ENCODE measurements at places on chromosomes 13 and 19.

DNA sequence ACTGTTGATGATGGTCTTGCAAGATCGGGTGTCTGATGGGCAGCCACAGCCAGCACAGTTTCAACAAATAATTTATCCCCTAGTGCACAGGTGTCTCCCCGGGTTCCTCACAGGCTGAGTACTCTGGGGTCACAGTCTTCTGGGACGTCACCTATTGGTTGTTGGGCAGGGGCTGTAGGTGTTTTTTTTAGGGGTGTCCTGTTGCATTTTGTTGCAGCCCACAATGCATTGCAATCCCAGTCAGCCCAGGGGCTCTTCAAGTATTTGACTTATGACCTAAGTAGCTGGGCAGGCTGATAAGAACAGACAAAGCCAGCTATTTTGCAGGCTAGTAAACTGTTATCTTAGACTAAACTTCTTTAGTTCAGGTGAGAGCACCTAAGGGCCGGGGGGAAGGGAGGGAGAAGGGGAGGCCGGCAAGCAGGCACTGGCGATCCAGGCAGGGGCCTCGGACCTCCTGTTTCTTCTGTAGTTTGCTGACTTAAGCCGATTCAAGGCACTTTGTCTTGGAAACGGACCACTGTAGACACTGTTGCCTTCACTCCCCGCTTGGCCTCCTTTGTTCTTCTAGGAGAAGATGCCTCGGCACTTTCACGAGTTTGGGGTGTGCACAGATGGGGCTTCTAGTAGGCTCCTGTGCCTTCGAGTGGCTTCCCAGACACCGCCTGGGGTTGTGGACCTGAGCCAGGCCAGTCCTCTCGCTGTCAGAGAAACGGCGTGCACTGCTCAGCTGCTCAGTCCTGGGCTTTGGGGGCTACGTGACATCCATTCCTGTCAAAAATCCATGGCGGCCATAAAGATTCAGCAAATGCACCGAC is 33.9 kb upstream of the GRTP1 start:
- no peak for DNase-seq

DNA sequence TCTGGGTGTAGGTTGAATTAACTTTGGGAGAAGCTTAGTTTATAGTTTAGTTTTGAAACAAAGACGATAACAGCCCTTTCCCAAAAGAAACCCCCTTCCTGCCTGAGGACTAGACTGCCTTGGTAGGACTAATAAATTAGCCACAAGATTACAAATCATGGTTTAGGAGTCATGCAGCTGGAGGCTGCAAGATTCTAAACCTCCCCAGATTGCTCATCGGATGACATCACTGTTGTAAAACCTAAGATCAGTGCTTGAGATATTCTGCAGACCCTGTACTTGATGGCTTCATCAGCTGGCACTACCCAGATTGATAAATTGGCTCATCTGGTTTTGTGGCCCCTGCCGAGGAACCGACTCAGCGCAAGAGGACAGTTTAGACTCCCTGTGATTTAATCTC is 35.9 kb upstream of the MPHOSPH8 start:
- no peak for DNase-seq

- DNase-seq, result no peak
Observed at GRCh38 chr19:51075998-51076397, 6.7 kb downstream of the KLK14 start.

GRCh38 chr19:44260695-44261446 is 1.2 kb downstream of the ZNF233 start:
- no peak for DNase-seq

DNA sequence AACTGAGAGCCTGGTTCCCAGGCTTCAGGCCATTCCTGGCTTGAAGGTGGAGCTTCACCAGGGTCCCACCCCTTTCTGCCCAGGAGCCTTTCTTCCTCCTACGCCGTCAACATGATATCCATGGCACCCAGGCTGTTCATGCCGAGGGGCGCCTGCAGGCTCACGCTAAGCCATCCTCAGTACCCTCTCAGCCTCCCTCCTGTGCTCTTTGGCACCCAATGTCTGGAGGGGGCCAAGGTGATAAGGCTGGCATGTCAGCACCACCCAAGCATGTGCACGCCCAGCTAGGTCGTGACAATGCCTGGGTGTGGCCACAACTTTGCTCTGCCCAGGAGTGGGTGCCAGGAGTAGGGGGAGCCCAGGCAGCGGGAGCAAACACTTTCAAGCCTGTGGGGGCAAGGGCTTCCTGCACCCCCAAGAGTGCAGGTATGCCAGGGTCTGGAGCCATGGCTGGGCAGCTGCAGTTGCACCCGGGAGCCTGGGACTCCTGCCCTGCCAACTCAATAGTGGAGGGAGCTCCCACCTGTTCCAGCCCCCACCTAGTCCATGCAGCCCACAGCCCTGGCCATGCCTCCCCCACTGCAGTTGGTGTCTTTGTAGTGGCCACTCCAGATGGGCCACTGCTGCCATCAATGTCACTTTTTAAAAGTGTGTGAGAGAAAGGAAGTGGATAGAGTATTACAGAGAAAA is 219.9 kb downstream of the MAB21L1 start:
- no peak for DNase-seq

DNA sequence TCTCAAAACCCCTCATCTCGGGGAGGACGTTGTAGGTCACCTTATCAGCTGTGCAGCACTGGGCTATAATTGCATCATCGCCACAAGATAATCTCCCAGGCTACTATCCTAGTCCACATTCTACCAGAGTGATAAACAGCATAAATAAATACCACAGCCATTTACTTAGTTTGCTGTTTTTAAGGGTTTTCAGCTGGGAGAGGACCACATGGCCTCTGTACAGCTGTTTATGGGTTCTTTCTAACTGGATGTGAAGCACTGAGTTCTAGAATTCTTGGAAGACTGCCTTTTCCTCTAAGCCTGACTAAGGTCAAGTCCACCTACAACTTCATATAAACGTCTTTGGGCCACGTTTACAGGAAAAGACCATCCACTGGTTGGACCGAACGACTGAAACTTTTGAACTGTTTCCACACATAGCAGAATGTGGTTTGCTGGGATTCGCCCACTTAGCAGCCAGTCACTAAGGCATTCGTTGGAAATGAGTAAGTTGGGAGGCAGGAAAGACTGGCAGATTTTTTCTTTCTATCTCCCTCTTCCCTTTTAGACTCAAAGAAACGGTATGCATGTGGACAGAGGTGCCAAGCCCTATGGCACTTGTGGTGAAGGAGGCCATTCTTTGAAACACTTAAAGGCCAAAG is 752.5 kb upstream of the SGCG start:
- no peak for DNase-seq

GRCh38 chr13:29758531-29759114 is 91.8 kb downstream of the UBL3 start:
- DNase-seq, result peak; percentile 54

DNA sequence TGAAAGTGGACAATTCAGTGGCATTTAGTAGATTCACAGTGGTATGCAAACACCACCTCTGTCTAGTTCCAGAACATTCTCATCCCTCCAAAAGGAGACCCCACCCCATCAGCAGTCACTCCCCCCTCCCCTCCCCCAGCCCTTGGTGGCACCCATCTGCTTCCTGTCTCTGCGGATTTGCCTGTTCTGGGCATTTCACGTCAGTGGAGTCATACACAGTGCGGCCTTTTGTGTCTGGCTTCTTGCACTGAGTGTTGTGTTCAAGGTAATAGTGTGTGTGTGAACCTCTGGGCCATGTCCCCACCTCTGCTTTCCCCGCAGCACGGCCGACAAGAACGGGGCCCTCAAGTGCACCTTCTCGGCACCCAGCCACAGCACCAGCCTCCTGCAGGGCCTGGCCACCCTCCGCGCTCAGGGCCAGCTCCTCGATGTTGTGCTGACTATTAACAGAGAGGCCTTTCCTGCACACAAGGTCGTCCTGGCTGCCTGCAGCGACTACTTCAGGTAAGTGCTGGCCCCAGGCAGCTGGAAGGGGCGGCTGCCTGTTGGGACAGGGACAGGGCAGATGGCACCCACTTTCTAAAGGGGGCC is 19.4 kb upstream of the CRTC1 start:
- DNase-seq, result no peak

- DNase-seq, result no peak
Observed at GRCh38 chr13:24687611-24688010, 7.4 kb downstream of the ATP12A start.

GRCh38 chr13:112635323-112635722 is 47.4 kb upstream of the TUBGCP3 start:
- DNase-seq, result no peak

DNA sequence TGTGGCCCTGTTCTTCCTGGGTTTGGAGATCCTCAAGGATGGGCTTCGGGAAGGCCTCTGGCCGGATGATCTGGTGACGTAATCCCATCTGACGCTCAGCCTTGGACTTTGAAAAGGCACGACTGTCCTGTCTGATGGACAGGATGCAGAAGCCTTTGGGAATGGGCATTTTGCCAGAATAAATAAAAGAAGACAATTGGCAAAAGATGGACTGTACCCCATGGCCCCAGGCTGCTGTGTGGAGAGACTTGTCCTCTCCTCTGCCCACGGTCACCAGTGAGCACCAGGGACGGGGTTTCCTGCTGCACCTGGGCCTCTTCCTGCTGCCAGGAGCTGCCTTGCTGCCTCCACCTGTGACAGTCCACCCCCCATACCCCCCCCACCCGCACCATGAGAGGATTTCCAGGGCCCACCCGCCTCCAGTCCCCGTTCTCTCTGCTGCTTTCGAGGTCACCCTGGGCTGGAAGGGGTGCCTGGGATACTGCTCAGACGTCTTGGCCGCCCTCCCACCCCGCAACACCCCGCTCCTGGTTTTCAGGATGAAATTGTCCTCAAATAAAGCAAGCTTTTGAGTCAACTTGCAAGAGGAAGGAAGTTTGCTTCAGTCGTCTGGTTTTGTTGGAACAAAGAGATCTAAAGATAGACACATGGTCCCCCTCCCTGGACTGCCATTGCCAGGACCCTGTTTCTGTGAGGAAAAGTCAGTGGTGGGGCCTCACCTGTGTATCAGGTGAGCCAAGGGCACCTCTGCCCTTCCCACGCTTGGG is 40.9 kb downstream of the MCF2L start:
- DNase-seq, result no peak

DNA sequence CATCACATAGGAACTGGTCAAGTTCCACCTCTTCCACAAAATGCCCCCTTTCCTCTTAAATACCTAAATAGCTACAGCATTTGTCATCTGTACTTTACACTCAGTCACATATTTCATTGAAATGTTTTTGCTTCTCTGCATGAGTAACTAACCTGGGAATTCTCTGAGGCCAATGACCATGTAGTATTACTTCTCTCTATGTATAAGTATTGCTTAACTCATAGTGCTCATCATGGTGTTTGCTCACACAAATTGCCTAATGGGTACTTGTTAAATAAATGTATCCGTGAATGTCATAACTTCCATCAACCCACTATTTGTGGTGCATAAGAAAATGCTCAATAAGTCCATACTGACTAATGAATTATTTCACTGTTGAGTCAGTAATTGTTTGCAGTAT is 115.5 kb downstream of the FGF14 start:
- DNase-seq, result no peak

DNA sequence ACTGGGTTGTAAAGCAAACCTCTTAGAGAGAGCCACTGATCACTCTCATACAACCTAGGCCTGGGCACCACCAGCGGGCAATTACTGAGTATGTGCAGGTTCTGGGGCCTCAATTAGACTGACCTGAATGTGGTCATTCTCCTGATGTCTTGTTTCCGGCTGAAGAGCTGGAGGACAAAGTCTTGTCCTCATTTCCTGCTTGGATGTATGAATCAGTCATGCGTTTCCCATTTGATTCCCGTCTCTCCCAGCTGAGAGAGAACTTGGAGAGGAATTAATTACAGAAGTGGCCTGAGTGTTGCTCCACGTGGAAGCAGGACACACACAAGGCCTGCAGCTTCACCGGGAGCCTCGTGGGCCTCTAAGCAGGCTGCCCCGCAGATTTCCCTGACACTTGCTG is 799.3 kb upstream of the ARGLU1 start:
- DNase-seq, result no peak

- no peak for DNase-seq
Observed at GRCh38 chr13:43879755-43880181, at the start of gene LACC1. TSS of gene LACC1 (plus strand) at chr13:43879904. CDS start at chr13:43880986, 1,082 bp downstream.

GRCh38 chr19:5827342-5827890 is 12.1 kb downstream of the FUT6 start:
- DNase-seq, result no peak

- DNase-seq, result no peak
Observed at GRCh38 chr13:42781352-42781751, at the start of gene FAM216B. TSS of gene FAM216B (plus strand) at chr13:42781584. CDS start at chr13:42784068, 2,484 bp downstream.

DNA sequence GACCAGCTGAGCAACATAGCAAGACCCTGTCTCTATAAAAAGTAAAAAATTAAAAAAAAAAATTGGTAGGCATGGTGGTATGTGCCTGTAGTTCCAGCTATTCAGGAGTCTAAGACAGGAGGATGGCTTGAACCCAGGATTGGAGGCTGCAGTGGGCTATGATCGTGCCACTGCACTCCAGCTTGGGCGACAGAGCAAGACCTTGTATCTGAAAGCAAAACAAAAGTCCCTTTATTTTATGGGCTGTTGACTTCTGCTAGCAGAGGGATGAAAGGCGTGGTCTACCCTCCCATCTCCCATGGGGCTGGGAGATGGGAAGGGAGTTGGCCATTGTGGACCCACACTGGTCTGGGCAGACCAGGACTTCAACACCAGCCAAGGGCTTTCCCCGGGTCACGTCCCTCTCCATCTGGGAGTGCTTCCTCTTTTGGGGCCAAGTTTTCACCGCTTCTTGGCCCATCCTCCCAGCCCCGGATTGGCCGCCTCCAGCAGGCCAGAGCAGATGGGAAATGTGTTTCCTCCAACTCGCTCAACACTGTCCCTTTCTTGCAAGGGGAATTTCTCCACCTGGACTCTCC is 2.2 kb upstream of the TNFSF9 start:
- DNase-seq, result no peak

GRCh38 chr13:30866677-30867076 is 39.4 kb upstream of the MEDAG start:
- DNase-seq, result no peak

DNA sequence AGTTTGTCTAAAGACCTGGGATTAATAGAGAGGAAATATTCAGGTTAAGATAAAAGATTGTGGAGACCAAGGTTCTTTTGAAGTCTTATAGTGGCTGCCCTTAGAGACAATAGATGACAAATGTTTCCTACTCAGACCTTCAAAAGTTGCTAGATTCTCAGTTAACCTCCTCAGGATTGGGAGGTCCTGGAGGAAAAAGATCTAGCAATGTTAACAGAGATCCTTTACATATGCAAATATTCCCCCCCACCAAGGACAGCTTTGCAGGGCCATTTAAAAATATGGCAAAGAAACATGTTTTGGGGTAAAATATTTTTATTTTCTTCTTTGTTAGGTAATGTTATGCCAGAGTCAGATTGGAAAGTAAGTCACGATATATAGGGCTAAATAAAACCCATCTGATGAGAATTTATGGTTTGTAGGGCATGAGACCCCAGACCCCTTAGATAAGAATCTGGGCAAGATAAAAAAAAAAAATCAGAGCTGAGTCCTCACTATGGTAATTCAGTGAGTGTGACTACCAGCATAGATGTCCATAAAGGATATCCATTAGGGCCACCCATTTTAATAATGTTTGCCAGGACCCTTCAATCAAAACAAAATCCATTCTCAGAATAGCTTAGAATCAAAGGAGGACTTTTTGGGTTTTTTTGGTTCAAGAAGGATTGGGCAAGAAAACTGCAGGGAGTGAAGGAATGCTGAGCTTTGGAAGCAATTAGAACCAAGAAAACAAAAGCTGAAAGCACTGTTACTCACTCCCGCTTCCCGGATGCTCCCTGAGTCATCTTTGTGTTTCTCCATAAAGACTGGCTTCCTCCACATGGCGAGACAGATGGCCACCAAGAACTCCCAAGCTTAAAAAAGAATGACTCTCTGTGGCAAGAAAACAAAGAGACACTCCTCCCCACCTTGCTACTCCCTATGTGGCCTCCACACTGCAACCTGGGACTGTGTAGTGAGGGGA is 28.2 kb downstream of the VSTM1 start:
- DNase-seq, result no peak

Data from stimulated activated CD4-positive, alpha-beta T cell treated with anti-CD3 and anti-CD28 coated beads, Interleukin-12 subunit alpha, Interleukin-12 subunit beta, amount 100 ng/mL, for 24 hours (primary cell).